Renal pelvis (tissue), 12 donors: ENCODE measurements at places on chromosomes 13 and 19. TPM values are rescaled to one million over a fixed set of nuclear protein-coding genes. Genes with fewer than 3 reads are reported as not detected.

- no peak for DNase-seq
Observed at GRCh38 chr13:106385654-106386053, 149.8 kb downstream of the EFNB2 start.

DNA sequence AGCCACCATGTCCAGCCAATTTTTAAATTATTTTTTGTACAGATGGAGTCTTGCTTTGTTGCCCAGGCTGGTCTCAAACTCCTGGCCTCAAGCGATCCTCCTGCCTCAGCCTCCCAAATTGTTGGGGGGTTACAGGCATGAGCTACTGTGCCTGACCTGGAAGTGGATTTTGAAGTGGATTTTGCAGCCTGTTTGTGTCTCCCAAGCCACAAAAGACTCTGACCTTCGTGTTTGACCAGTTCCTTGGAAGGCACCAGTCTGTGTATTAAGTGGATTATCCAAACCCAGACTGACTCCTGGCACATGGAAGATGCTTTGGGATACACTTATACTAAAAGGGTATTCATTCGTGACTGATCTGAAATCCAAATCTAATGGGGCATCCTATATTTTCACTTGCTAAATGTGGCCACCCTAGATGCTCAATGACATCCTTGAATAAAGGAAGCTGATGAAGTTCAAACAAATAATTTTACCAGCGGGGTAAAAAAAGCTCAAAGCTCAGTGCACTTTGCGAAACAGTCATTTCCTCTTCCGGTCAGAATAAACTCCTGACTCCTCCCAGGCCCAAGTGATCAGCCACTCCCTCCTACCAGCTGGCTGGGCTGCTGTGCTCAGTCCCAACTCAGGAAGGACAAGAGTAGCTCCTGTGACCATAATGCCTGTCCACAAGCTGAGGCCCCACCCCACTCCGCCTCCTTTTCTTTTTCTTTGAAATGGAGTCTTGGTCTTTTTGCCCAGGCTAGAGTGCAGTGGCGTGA is 32.6 kb upstream of the GATAD2A start:
- DNase-seq = no peak

- peak; percentile 89 for DNase-seq
Observed at GRCh38 chr19:8592231-8593009, 15.2 kb upstream of the MYO1F start.

DNA sequence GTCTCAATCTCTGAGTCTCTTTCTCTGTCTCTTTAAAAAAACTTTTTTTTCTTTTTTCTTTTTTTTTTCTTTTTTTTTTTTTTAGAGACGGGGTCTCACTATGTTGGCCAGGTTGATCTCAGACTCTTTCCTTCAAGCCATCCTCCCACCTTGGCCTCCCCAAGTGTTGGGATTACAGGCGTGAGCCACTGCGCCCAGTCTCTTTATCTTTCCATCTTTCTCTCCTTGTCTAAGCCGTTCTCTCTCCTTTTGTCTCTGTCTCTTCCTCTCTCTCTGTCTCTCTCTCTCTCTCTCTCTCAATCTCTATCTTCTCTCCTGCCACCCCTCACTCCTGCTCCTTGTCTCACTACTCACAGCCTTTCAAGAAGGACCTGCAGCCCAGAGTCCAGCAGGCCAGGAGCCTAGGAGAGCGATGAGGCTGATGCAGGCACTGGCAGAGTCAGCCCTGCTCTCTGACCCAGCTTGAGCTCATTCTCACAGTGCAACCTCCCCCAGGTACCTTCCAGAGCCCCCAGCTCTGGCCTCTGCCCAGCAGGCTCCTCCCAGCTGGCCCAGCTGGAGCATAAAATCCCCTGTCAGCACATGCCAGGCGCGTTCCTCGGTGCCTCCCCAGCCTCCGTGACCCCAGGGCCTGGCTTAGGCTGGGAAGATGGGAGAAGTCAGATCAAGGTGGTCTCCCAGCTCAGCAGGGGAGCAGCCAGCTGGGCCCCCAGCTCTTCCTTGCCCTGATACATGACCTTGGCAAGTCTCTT is at the start of gene NPHS1:
NPHS1 (minus strand) TSS at position 476 of the 752 bp plus-strand sequence. CDS start 667 bp downstream, outside the sequence.
- DNase-seq = no peak

- DNase-seq = no peak
Observed at GRCh38 chr19:28972058-28972852, 240.7 kb downstream of the UQCRFS1 start.

DNA sequence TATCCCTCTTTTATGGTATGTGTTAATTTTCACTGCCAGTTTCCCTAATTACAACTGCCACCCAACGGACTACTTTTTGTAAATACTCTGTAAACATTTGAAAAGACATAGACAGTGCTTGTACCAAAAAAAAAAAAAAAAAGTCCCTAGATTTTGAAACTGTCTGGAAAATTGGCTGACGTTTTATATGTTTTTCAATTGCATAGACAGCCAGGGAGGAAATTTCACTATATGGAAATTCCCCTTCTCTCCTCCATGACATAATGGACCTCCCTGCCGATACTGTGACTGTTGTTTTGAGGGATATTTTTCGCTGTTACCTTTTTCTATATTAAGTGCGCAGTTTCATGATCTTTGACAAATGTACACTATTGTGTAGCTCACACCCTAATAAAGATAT is 43.4 kb downstream of the C13orf42 start:
- DNase-seq = no peak

- DNase-seq = no peak
Observed at GRCh38 chr13:32525766-32526165, 12.8 kb downstream of the N4BP2L2 start.

DNA sequence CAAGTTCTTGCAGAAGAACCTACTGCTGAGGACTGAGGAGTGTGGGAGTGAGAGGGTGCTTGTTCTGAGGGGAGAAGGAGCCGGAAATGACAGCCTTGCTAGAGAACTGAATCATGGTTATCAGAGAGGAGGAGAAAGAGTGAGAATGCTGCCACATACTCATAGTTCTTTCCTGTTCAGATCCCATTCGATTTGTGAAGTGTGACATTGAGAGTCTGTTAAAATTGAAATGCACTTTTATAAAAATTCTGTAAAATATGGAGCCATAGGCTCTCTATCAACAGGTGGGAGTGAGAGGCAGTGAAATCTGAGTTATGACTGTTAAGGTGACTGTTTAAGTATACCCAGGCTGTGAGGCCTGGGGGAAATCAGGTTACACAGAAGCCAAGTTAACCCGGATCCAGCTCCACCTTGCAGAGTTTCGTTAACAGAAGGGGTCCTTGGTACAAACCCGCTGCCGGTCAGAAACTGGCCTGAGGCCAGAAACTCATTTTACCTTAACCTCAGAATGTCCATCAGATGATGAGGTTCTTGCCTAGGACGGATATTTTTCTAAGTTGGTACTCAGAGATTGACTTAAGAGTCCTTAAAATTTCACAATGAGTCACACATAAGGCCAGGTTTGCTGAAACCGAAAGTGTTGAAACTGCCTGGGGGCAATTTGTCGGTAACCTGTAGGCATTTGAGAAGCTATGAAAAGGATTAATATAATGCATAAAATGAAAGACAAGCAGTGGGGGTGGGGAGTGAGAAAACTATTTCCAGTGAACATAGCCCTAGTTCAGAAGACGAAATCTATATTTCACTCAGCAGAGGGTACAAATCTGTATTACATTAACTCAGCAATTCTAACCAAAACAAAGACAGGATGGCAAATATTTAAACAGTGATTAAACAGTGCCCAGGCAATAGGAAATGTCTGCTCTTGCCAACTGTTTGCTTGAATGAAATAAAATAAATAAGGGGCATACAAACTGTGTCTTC is 350.5 kb downstream of the KCNRG start:
- DNase-seq = no peak

DNA sequence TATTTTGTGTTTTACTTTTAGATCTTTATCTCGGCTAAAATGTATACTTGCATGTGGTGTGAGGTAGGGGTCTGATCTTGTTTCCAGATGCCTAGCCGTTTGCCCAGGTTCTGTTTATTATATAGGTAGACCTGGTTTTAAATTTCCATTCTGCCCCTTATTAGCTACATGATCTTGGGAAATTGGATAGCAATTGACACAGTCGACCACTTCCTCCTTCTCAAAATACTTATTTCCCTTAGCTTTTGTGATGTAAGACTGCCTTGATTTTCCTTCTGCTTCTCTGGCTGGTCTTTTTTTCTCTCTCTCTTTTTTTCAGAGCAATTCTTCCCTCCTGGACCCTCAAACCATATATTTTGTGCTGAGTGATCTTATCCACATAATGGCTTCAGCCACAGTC is 3.0 kb upstream of the PGLYRP1 start:
- DNase-seq = no peak

GRCh38 chr13:38366954-38367645 is 17.4 kb downstream of the UFM1 start:
- no peak for DNase-seq

- DNase-seq = no peak
Observed at GRCh38 chr13:90455823-90456222, 891.7 kb upstream of the MIR17HG start.

- DNase-seq = no peak
Observed at GRCh38 chr13:23160638-23161480, 19.9 kb upstream of the SGCG start.

GRCh38 chr13:23632741-23633140 is 62.5 kb downstream of the TNFRSF19 start:
- DNase-seq = no peak

- DNase-seq = peak; percentile 78
Observed at GRCh38 chr19:7871437-7872305, 2.5 kb downstream of the PRR36 start.

DNA sequence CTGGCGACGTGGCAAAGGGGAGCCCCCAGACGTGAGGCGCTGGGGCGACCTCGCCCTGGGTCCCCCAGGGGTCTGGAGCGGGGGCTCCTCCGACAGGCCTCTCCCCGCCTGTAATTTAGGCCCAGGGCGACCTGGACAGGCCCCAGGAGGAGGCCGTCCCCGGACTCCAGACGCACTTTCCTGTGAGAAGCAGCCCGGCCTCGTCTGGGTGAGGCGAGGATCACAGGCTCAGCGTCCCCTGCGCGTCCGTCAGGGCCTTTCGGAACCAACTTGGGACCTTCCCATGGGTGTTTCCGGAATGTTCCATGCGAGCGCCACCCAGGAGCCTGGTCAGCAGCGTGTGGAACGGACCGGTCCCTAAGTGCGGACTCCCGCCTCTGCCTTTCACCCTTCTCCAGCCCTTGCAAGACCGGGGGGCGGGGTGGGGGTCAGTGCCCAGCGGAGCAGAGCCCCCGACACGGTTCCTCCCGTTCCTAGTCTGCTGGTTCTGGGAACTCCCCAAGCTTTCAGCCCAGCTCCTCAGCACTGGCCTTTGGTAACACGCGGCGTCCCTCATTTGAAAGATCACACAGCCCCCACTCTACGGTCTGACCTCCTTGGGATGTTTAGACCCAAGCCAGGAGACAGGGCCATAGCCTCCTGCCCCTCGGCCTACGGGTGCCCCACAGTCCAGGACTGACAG is 1.1 kb upstream of the GRTP1 start:
- no peak for DNase-seq

DNA sequence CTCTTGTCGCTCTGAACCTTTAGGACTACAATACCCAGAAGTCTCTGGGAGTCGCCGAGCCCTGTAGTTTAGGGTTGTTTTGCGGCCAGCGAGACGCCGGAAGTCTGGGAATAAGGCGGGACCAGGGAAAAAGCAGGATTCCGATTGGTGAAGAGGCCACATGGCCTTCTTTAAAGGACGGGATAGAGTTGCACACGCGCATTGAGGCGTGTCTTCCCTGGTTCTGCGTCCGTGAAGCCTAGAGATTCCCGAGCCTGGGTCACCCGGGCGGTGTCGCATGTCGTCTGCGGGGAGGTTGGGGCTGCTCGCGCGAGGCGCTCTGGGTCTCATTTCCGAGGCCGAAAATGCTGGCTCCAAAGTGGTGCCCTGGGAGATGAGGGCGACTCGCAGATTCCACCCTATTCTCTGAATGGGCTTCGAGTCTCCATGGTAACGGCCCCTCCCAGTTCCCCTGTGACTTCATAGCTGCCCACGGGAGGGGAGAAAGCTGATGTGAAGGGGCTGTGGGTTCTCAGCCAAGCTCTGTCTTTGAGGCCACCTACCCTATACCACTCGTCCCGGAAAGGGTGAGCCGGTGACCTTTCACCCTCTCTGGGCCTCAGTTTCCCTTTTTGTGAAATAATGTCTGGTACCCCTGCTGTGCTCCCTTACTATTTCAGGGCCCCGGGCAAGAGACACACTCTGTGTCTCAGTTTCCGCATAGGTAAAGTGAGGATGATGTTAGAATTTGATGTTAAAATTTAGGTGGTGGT is 614 bp upstream of the ZSCAN5A start:
- peak; percentile 99 for DNase-seq

- DNase-seq = no peak
Observed at GRCh38 chr19:48807590-48808308, 3.1 kb downstream of the BCAT2 start.

HCN2 gene
- 0.30 TPM for polyA plus RNA-seq

MBD3L2 gene
- polyA plus RNA-seq = not detected

PGLYRP1 gene
- polyA plus RNA-seq = 0.84 TPM

PROZ gene
- 3.5 TPM for polyA plus RNA-seq

PRR22 gene
- polyA plus RNA-seq = 4.0 TPM

SYT3 gene
- 0.90 TPM for polyA plus RNA-seq

F2RL3 gene
- polyA plus RNA-seq = 0.95 TPM
